ENCODE measurements at places on chromosomes 7 and 10.
A peak's percentile ranks its signal among the peaks of the same experiment; 100 is the strongest.

DNA sequence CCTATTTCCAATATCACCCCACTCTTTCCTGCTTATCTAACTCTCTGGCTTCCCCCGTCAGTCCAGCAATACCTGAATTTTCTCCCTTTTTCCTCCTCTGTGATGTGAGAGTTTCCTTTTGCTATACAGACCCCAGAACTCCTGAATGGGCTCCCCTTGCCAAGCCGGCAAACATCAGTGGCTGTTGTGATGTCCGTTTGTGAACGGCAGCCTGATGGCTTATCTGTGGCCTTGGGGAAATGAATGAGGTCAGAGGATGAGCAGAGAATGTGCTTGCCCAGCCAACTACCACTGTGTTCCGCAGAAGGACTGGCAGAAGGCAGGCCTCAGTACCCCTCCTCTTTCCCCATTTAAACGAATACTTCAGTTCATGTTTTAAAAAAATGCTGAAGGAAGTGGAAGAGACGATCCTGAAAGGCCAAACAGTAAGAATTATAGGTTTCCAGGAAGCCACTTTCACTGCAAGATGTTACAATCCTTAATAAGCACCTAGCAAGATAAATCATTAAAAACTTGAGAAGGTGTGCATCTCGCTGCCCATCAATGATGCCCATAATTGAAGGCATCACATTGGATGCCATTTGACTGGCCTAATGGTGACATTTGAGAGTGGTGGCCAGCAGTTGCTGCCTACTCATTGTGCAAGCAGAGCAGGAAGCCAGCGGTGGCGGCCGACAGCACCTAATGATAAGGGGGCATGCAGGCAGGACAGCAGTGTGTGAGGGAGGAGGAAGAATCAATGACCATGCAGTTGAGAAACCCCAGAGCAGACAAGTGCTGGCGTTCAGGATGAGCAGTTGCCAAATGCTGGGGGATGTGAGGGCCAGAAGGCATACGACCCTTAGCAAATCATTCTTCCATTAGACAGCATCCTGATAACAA, 31.5 kb downstream of the SLC18A2 start:
- no peak for DNase-seq

DNA sequence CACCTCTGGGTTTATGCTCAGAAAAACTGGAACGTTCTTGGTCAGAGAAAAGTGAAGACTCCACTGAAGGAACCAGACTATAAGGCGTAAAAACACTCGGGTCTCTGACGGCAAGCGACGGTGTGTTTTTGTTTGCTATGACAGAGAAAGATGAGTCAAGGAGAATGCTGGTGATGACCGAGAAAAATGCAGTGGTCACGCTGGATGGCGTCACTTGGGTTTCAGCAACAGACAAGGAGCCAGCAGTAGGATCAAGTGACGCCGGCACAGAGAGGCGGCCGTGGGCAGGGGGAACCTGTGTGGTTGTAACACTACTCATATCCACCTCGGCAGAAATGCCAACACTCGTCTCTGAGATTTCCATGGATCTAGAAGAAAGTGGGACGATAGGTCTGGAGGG, 63.4 kb downstream of the KIAA1549 start:
- no peak for DNase-seq

DNA sequence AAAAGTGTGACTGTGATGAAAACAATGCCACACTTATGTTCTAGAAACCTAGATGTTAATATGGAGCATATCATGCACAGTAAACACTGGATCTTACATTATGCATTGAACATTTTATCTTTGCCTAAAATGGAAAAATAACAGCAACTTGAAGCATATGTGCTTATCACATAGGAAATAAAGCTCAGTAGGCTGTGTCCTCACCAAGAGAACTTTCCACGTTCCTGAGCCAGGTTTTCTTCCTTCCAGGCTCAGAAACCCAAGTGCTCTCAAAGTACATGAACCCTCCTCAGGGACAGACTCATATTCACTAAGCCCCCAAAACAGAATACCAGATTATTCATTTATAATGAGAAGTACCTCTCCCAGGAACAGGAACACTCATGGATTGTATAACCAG, 79.4 kb upstream of the PRKAR2B start:
- DNase-seq: no peak

GRCh38 chr10:118892255-118892654, 137.3 kb upstream of the NANOS1 start:
- no peak for DNase-seq

DNA sequence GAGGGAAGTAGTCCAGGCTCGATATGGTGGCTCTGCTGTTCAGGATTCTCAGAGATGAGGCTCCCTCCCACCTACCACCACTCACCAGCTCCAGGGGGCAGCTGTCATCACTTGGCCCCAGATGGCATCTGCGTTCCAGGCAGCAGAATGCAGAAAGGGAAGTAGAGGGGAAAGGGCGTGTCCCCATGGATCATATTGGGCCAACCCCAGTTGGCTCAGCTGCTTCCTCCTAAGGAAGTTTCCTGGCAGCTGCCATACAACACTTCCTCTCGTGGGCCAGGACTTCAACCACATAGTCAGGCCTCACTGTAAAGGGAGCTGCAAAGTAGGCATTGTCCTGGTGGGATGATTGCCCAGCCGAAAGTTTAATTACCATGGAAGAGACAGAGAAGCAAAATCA, 1.6 kb upstream of the TEX36 start:
- DNase-seq: no peak

DNA sequence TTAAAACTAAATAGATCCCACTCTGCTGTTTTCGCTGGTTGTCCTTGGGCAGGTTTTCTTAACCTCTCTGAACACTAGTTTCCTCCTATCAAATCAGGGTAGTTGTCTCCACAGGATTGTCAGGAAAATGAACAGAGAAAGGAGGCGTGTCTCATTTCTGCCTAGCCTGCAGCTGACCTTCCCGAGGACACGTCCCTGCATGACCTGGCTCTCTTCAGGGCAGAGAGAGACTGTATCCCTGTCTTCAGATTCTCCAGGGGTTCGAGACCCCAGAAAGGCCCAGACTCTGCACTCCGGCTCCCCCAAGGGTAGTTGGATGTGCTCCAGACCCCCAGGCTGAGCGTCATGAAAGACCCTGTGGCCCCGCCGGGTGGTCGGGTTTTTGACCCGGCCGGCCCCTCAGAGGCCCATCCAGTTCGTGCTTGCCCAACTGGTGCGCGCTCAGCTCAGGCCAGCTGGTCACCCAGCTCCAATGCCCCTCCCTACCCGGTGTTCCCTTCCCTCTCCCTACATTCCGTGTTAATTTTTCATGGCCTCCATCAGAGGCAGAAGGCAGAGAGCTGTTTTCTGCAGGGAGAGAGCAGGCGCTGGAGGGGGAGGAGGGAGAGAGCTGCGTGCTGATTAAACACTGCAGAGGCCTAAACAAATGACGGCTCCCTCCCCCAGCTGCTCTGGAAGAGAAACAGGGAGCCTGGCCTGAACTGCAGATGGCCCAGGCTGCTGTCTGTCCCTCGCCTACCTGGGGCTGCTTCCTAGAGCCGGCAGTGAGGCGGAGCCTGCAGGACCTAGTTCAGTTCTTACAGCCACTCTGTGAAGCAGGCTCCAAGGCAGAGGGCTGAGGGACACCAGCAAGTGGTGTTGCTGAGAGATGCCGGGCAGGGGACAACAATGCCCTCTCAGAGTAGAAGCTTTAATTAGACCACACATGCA, 86.2 kb upstream of the PPIF start:
- no peak for DNase-seq

- DNase-seq: no peak
Observed at GRCh38 chr7:150685219-150686029, at the start of gene GIMAP2. Gene GIMAP2 (plus strand): TSS chr7:150685706. CDS start chr7:150687060, 1,354 bp downstream.

GRCh38 chr7:142811154-142811737, 40.5 kb downstream of the PRSS2 start:
- DNase-seq: no peak

DNA sequence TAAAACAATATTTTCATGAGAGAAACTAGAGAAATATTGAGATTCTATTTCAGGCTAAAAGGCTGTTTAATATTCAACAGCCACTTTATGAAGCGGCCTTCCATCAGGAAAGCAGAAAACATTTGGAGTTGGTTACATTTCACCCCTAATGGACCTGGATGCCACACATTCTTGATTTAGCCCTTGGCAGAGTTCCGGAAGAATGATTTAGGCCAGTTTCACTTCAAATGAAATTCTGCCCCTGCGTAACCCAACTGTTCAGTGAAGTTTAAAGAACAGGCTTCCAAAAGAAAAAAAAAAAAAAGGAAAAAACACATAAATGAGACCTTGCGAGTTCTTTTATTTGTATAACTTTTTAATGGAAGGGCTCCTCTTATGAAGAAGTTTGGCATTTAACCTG, 239.2 kb upstream of the AKR1E2 start:
- no peak for DNase-seq

- peak; percentile 99 for DNase-seq
Observed at GRCh38 chr10:123997486-123998196, 95.8 kb downstream of the CHST15 start.

- DNase-seq: no peak
Observed at GRCh38 chr7:1496531-1497292, 7.5 kb downstream of the INTS1 start.
